LHCN-M2 (cell line): ENCODE measurements at places on chromosomes 4 and X. TPM values are rescaled to one million over a fixed set of nuclear protein-coding genes. Genes with fewer than 3 reads are reported as not detected.

NLGN3 gene
- total RNA-seq, result 0.06 and 0.23 TPM in 2 replicates

SCD5 gene
- 23.8 and 31.3 TPM in 2 replicates for total RNA-seq

TCEAL5 gene
- total RNA-seq, result not detected in 2 replicates

EDA gene
- 0.06 and 0.90 TPM in 2 replicates for total RNA-seq

CT45A2 gene
- not detected in 2 replicates for total RNA-seq

UGT2B10 gene
- total RNA-seq, result not detected in 2 replicates

MFAP3L gene
- total RNA-seq, result 9.1 and 10.2 TPM in 2 replicates

UCHL1 gene
- total RNA-seq, result 222 and 281 TPM in 2 replicates
